NCI-H1092 (cell line): ENCODE measurements at places on chromosomes 1 and 21.

DNA sequence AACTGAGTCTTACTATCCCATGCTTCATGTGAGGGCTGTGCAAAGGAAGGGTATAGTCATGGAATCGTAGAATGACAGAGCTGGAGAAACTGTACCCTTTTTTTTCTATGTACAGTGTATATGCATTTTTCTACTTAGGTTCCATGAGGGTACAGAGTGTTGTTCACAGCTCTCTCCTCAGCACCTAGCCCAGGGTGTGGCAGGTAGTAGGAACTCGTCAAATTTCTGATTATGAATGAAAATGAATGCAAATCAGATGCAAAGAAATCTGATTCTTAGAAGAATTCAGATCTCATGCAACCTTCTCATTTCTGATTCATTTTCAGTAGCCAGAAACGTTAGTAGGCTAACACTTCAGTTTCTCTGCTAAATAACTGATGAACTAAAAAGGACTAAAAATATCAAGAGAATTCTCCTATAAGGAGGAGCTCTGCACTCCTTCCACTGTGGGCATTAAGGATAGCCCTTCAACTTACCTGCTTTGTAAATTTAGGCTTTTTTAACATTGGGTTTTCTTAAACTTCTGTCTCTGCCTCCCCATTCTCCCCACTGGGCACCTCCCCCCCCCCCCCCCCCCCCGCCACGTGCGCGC lies 18.0 kb upstream of the HHAT start:
- DNase-seq, result no peak

GRCh38 chr21:16537501-16537900 lies 807.7 kb downstream of the USP25 start:
- DNase-seq, result no peak

- no peak for DNase-seq
Observed at GRCh38 chr1:235156265-235156664, 4.8 kb downstream of the RBM34 start.

- DNase-seq, result no peak
Observed at GRCh38 chr1:16191916-16192546, 20.4 kb downstream of the ARHGEF19 start.

- DNase-seq, result no peak
Observed at GRCh38 chr1:198101716-198102453, 54.9 kb upstream of the NEK7 start.

DNA sequence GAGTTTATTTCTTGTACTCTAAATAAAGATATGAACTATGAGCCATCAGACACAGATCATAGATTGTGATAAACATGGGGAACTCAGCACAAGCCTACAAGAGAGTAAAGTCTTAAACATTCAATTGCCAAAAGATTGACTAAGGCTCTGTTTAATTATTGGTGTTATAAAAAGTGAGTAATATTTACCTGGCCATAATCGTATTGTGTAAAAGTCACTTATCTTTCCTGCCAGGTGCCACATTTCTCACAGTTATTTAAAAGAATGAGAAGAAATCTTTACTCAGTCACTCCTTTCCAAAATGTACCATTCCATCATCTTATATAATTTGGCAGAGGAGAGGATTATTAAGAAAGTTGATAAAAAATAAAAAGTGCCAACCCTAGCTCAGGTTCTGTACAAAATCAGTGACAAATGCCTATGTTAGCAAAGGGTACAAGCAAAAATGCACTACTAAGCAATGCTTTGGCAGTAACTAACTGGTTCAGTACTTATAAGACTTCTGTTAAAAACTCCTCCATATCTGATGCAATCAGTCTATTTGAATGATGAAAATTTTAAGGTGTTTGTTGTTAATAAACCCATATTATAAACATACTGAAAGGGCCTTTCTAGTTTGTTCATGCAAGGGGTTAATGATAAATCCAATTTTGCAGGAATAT lies 5.8 kb upstream of the NR5A2 start:
- DNase-seq, result no peak

- no peak for DNase-seq
Observed at GRCh38 chr21:38857152-38857825, 51.6 kb downstream of the ETS2 start.

GRCh38 chr1:38926091-38926490 lies 15.5 kb downstream of the RHBDL2 start:
- DNase-seq, result no peak

GRCh38 chr1:78491451-78492071 lies 787 bp downstream of the PTGFR start:
- no peak for DNase-seq

GRCh38 chr1:209645574-209646452 lies 6.4 kb downstream of the LAMB3 start:
- no peak for DNase-seq

DNA sequence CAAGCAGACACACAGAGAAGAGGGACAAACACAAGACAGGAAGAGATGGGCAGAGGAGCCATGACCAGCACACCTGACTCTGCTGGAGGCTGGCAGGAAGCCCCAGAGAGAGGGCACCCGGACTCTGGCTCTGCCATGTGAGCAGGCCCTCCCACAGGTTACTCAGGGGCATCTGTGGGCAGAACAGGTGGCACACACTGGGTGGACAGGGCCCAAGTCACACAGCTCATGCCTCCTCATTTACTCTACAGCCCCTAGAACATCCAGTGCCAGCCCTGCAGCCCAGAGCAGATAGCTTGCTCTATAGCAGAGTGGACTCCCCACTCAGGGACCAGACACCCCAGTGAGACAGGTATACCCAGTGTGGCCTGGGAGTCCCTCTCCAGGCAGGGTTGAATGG lies 28.7 kb downstream of the PACC1 start:
- DNase-seq, result no peak

- DNase-seq, result no peak
Observed at GRCh38 chr1:4728319-4729089, 74.1 kb downstream of the AJAP1 start.

DNA sequence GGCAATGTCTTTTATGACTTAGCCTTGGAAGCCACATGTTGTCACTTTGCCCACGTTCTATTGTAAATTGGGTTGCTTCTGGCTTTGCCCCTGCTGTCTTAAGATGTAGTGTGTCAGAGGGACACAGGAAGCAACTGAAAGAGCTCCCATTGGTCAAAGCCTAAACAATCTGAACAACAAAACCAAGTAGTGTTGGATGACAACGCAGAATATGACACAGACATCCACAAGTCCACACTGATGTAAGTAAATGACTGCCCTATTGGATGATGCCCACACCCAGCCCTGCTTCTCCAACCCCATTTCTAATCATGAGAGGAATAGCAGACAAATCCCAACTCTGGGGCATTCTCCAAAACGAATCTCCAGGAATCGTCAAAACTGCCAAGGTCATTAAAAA lies 50.7 kb downstream of the ELF3 start:
- no peak for DNase-seq

DNA sequence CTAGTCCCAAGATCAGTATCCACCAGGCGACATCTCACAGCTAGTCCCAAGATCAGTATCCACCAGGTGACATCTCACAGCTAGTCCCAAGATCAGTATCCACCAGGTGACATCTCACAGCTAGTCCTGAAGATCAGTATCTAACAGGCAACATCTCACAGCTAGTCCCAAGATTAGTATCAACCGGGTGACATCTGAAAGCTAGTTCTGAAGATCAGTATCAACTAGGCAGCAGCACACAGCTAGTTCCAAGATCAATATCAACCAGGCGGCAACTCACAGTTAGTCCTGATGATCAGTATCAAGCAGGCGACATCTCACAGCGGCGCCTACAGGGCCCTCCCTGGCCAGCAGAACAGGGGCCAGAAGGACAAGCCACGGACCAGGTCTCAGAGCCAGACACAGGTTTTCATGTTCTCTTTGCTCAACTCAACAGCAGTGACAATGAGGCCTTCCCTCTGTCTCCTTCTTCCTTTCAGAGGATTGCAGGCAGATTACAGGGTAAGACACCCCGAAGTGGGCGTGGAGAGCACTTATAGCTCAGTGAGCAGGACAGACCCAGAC lies 32.5 kb downstream of the NPHP4 start:
- DNase-seq, result no peak

- no peak for DNase-seq
Observed at GRCh38 chr1:178300352-178300699, 196.4 kb downstream of the CLEC20A start.

DNA sequence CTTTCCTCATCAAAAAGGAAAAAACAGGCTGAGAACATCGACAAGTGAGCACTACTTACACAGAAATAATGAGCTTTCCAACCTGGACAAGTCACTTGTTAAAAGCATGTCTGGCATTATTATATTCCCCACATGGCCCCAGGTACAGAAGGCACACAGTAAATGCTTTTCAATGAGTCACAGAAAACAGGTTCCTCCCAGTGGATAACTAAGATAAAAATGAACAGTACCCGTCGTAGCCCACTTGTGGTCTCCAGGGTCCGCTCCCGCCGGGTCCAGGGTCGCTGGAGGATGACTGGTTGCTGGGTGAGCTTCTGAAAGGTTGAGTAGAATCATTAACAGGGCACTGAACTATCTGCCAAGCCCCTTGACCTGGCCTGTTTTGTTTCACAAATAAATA lies 186.6 kb downstream of the SIPA1L2 start:
- no peak for DNase-seq

- DNase-seq, result no peak
Observed at GRCh38 chr1:155017946-155018316, 15.3 kb downstream of the ZBTB7B start.

DNA sequence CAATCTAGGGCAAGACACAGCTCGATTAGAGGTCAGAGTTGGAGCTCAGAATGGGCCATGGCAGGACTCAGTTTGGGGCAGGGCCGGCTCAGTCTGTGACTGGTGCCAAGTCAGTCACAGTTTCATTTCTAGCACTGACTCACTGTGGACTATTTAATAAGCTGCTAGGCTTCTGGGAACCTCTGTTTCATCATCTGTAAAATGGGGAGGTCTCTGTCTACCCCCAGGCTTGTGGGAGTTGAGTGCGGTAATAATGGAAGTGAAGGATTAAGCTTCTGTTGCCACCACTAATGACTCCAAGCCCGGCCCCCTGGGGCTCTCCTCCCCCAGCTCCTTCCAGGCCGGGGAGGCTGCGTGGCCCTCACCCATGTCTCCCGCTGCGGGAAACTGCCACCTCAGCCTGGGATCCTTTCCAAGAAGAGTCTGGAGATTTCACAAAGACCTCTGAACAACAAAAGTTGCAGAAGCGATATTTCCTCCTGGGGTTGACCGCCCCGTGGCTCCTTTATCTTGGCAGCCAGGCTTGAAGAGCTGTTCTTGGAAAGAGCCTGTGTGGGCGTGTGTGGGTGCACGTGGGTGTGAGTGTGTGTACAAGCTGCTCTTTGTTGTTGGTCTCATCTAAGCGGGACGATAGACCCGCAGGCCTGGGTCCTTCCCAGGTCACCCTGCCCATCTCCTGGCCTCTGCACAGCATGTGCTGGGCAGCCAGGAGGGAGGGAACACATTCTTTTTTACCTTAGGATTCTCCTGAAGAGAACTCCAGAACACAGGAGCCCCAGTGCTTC lies 29.1 kb downstream of the KNCN start:
- no peak for DNase-seq

DNA sequence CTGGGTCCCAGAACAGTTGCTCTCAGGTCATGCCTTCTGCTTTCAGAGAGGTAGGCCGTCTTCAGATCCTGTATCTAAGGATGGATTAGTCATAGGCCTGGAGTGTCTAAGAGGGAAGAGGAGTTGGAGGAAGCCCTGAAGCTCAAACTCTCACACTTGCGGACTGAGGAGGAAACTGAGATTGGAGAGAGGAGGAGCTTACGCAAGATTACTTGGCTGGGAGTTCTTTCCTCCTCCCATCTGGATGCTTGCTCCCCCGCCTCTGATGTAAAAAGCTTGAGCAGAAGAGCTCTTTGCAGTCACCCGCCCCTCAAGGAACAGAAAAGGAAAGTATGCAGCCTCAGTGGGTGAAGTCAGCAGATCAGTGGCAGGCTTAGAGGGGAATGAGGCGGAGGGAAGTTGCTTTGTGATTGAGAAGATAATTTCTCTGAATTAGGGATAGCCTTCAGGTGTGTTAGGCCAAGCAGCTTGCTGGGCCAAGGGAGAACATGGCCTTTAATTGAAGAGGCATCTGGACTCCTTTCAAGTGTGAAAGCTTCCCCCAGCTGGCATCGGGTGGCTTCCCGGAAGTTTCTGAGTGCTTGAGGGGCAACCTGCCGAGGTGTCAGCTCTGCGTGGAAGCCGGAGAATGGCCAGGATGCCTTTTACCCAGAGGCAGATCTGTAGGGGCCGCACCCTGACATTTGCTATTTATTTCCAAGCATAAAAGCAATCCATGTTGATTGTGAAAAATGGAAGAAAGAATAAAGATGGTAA lies 6.6 kb downstream of the ADORA1 start:
- peak; percentile 16 for DNase-seq

- DNase-seq, result no peak
Observed at GRCh38 chr1:6170742-6171201, 9.3 kb downstream of the CHD5 start.
